ENCODE measurements at places on chromosomes 11 and 22. TPM values are rescaled to one million over a fixed set of nuclear protein-coding genes. Genes with fewer than 3 reads are reported as not detected.

The OR8G1 gene
- not detected for total RNA-seq

The DENND6B gene
- 16.5 TPM for total RNA-seq

The TMEM191B gene
- 0.94 TPM for total RNA-seq

The MUC5AC gene
- not detected for total RNA-seq

The TMEM191C gene
- total RNA-seq: 4.4 TPM

The CAVIN3 gene
- total RNA-seq: 2.5 TPM

The PGM2L1 gene
- total RNA-seq: 182 TPM

The CASP5 gene
- total RNA-seq: 0.47 TPM
